ENCODE measurements at places on chromosomes 5 and 9.

GRCh38 chr5:18397891-18398290 is 763.6 kb downstream of the TAF11L14 start:
- no peak for DNase-seq

GRCh38 chr9:104882566-104882965 is 45.4 kb downstream of the ABCA1 start:
- DNase-seq: no peak

DNA sequence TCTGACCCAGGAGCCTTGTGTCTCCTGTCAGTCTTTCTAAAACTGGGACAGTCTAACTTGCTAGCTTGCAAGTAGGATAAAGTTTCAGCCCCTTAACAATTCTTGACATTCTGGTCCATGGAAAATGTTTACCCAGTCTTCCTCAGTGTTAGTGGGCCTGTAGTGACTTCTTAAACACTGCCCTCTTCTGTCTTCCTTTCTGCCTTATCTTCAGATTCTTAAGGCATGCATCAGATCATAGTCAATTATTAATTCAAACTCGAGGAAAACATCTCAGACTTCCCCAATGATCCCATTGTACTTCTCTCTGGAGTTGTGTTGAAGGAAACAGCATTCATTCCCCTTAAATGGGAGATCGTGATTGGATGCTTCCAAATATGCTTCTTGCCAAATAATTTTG is 1199.8 kb downstream of the DTWD2 start:
- no peak for DNase-seq

- DNase-seq: no peak
These were observed 32.9 kb downstream of the FAM163B start for GRCh38 chr9:133576031-133576874.

GRCh38 chr5:45195026-45195425 is 386.3 kb downstream of the MRPS30 start:
- no peak for DNase-seq
